ENCODE measurements at places on chromosomes 6 and 20. TPM values are rescaled to one million over a fixed set of nuclear protein-coding genes. Genes with fewer than 3 reads are reported as not detected.
A peak's percentile ranks its signal among the peaks of the same experiment; 100 is the strongest.

GRCh38 chr20:34875642-34876405, 588 bp upstream of the ACSS2 start:
- peak; percentile 95 for DNase-seq

DNA sequence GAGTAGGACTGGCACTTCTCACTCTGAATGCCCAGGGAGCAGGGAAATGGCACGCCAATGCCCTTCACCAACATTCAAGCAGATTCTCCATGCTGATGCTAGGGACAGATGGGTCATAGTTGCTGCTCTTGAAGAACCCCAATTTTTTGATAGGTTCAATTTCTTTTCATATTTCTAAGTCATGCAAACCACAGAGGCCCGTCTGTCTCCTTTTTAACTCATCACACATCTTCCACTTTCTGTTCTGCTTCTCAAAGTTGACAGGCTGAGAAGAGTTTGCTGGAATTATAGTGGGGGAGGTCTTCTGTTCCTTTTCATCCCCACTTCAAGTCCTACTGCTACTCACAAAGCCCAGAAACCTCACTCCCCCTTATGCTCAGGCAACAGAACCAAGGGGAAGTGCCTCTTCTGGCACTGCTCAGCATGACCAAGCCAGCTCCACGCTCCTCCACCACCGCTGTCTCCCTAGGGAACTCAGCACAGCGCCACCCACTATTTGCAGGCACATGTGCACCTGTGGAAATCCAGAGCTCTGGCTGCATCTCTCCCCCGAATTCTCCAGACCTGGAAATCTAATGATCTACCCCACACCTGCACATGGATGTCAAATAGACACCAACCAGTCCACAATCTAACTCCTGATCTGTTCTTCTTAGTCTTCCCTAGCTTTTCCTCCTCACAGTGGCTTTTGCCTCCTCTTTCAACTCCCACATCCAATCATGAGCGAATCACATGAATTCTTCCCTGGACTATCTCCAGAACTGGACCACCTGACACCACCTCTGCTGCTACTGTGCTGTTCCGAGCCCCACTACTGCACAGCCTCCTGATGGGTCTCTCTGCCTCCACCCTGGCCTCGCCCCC, 10.7 kb downstream of the ZBTB24 start:
- DNase-seq: no peak

- DNase-seq: peak; percentile 22
Measured at GRCh38 chr6:85864453-85865401, 222.0 kb upstream of the SYNCRIP start.

- DNase-seq: no peak
Measured at GRCh38 chr6:34416877-34417371, 8.9 kb downstream of the RPS10 start.

GRCh38 chr6:37019065-37019450, 13.6 kb downstream of the FGD2 start:
- peak; percentile 79 for DNase-seq

BTN1A1 gene
- not detected for total RNA-seq

- no peak for DNase-seq
Measured at GRCh38 chr6:89413006-89413400, 930 bp upstream of the RRAGD start.

MACROD2 gene
- 5.0 TPM for total RNA-seq

CPNE5 gene
- 0.17 TPM for total RNA-seq

- DNase-seq: no peak
Measured at GRCh38 chr6:24950218-24950941, 14.6 kb upstream of the RIPOR2 start.

COL11A2 gene
- total RNA-seq: 0.17 TPM

Measured in renal cortical epithelial cell (primary cell).